Astrocyte of the cerebellum (primary cell): ENCODE measurements at places on chromosomes 7 and 10.

DNA sequence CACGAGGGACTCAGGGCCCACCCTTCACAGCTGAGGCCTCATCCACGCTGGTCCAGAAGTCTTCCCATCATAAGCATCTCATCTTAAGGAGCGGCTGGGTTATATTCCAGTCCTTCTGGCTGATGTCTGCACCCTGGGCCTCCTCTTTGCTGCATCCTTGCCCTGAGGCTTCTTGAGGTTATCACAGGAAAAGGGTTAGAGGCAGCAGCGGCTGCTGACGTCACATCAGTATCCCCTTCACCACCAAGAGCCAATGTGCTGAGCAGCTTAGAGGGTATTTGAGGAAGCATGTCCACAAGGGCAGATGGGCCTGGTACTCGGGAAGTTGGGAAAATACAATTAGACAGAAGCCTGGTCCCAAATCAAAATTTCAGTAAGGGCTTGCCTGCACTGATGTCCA is 125.1 kb downstream of the PLXNA4 start:
- no peak for DNase-seq

GRCh38 chr7:132380059-132380458 is 196.2 kb downstream of the PLXNA4 start:
- no peak for DNase-seq

DNA sequence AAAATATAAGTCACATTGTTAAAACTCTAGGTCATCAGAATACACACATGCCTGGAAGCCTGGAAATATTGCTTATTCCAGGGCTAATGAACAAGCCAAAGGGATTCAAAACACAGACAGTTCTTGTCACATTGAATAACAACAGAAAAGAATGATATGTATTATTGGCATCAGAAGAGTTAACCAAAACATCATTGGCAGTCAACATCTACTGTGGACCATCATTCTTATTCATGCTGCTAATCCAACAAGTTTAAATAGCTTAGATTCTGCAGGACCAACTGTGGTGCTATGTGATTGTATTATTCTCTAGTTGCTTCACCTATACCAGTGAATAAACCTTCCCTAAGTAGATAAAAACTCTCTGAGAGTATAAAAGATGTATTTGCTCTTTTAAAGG is 198.3 kb downstream of the NEBL start:
- DNase-seq = no peak

DNA sequence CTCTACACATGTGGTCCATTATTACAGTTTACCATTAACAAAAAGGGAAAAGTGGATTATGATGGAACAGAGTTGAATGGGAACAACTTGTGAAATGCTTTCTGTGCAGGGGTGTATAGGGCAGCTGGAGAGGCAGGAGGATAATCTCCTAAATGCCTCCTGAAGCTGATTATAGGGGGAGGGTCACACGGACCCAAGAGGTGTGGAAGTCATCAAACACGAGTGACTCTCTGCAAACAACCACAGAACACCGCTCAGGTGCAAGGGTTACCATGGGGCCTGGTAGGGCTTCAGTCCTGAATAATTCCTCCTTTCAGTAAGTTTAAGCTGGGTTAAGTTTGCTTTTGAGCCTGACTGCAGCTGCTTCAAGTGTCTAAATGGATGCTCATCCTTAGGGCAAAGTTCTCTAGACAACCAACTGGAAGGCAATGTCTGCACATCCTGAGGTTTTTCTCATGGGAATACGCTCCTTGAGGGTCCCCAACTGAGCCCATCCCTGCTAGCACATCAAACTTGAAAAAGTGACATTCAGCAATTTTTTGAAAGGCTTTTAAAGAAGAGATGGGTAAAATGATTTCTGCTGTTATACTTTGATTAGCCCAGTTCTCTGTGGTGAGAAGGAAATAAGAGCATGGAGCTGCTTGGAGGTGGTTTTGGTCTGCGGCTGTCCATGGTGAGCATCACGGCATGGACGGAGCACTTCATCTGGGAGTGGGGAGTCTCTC is 1.9 kb downstream of the PDE6C start:
- no peak for DNase-seq

DNA sequence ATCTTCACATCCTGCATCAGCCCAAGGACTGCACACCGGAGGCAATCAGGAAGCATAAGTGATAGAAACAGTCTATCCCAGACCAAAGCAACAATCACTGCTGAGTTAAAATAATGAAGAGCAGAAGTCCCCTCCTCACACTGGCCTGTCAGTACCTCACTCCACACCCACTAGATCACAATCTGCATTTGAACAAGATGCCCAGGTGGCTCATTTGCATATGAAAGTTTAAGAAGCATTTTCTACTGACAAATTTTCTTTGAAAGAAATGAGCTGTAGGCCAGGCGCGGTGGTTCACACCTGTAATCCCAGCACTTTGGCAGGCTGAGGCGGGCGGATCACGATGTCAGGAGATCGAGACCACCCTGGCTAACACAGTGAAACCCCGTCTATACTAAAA is 77.4 kb downstream of the CUL2 start:
- DNase-seq = no peak
